ENCODE measurements at places on chromosomes 7 and 10. TPM values are rescaled to one million over a fixed set of nuclear protein-coding genes. Genes with fewer than 3 reads are reported as not detected.
A peak's percentile ranks its signal among the peaks of the same experiment; 100 is the strongest.

SLC13A1 gene
- not detected for total RNA-seq

NEUROG3 gene
- not detected for total RNA-seq

MBL2 gene
- total RNA-seq = not detected

DNA sequence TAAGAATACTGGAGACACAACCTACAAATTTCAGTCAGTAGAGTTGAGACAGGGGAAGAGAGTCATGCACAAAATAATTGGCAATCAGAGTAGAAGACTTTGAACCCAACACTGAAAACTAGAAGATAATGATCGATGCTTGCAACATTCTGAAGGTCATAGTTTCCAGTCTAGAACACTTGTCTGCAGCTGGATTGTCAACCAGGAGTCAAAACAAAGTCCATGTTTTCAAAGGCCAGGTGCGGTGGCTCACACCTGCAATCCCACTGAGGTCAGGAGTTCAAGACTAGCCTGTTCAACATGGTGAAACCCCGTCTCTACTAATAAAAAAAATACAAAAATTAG is 26.8 kb upstream of the SMURF1 start:
- no peak for DNase-seq
- no peak overlapping the region for H3K27ac ChIP-seq
- H3K36me3 ChIP-seq = no peaks in the 10 kb centered on the region
- no peak overlapping the region for H3K4me3 ChIP-seq
- no peaks in the 10 kb centered on the region for H3K4me1 ChIP-seq
- H3K27me3 ChIP-seq = no peaks in the 10 kb centered on the region

GRCh38 chr10:26052326-26052725 is 118.3 kb downstream of the MYO3A start:
- no peaks in the 10 kb centered on the region for H3K4me1 ChIP-seq
- no peak for DNase-seq
- H3K27ac ChIP-seq = no peak overlapping the region

- H3K27me3 ChIP-seq = no peaks in the 10 kb centered on the region
- peak overlapping the region; percentile 10 for H3K4me3 ChIP-seq
- no peaks in the 10 kb centered on the region for H3K36me3 ChIP-seq
- no peaks in the 10 kb centered on the region for H3K4me1 ChIP-seq
- no peak for DNase-seq
Observed at GRCh38 chr7:28903730-28904577, 54.2 kb downstream of the TRIL start.

GRCh38 chr7:156168434-156168833 is 356.2 kb upstream of the SHH start:
- H3K27me3 ChIP-seq = no peaks in the 10 kb centered on the region
- no peaks in the 10 kb centered on the region for H3K4me1 ChIP-seq
- H3K4me3 ChIP-seq = no peak overlapping the region
- no peak for DNase-seq

GRCh38 chr7:1287752-1288201 is 55.1 kb downstream of the UNCX start:
- no peaks in the 10 kb centered on the region for H3K36me3 ChIP-seq
- no peak overlapping the region for H3K4me3 ChIP-seq
- H3K27ac ChIP-seq = no peak overlapping the region

GRCh38 chr10:16520900-16521299 is 779 bp downstream of the C1QL3 start:
- H3K36me3 ChIP-seq = no peaks in the 10 kb centered on the region
- H3K27me3 ChIP-seq = peaks cover 4% of the 10 kb centered on the region
- peak overlapping the region; percentile 65 for H3K4me3 ChIP-seq

GRCh38 chr10:132910901-132911785 is 31.2 kb downstream of the CFAP46 start:
- no peak overlapping the region for H3K4me3 ChIP-seq
- peak; percentile 21 for DNase-seq
- H3K4me1 ChIP-seq = no peaks in the 10 kb centered on the region
- no peaks in the 10 kb centered on the region for H3K27me3 ChIP-seq
- no peak overlapping the region for H3K27ac ChIP-seq

DNA sequence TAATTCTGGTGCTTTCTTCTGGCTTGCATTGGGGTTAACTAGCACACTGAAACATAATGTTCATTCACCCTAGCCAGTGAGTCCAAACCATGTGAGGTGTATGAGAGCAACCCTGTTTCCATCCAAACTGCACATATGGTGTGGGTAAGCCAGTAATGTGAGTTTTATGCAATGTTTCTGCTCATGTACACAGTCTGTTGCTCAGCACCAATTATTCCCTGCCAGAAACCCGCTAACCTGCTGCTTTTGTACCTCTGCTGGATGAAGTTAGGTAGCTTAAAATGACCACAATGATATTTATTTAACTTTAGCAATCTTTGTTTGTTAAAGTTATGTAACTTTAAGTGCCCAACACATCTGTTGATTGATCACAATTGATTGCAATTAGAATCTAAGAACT is 93.7 kb upstream of the RPA3 start:
- H3K4me3 ChIP-seq = no peak overlapping the region
- no peak for DNase-seq
- H3K27me3 ChIP-seq = no peaks in the 10 kb centered on the region
- H3K36me3 ChIP-seq = no peaks in the 10 kb centered on the region
- no peaks in the 10 kb centered on the region for H3K4me1 ChIP-seq
- no peak overlapping the region for H3K27ac ChIP-seq

GRCh38 chr7:95303013-95303905 is 21.1 kb downstream of the PON1 start:
- no peak overlapping the region for H3K4me3 ChIP-seq
- H3K27ac ChIP-seq = no peak overlapping the region
- H3K4me1 ChIP-seq = no peaks in the 10 kb centered on the region
- DNase-seq = no peak
- H3K27me3 ChIP-seq = no peaks in the 10 kb centered on the region

- no peak overlapping the region for H3K4me3 ChIP-seq
- H3K4me1 ChIP-seq = no peaks in the 10 kb centered on the region
- no peak overlapping the region for H3K27ac ChIP-seq
- no peaks in the 10 kb centered on the region for H3K36me3 ChIP-seq
- no peak for DNase-seq
Observed at GRCh38 chr7:70544016-70544415, 587.9 kb upstream of the GALNT17 start.

GRCh38 chr7:100212631-100213286 is 7.0 kb upstream of the PVRIG start:
- no peak for DNase-seq
- H3K27me3 ChIP-seq = no peaks in the 10 kb centered on the region
- no peak overlapping the region for H3K4me3 ChIP-seq
- H3K4me1 ChIP-seq = no peaks in the 10 kb centered on the region
- no peaks in the 10 kb centered on the region for H3K36me3 ChIP-seq

GRCh38 chr10:80460399-80461207 is 6.5 kb downstream of the TSPAN14 start:
- no peak for DNase-seq
- peaks cover 25% of the 10 kb centered on the region for H3K4me1 ChIP-seq
- H3K36me3 ChIP-seq = no peaks in the 10 kb centered on the region
- H3K27ac ChIP-seq = peak overlapping the region; percentile 10
- no peaks in the 10 kb centered on the region for H3K27me3 ChIP-seq
- peak overlapping the region; percentile 15 for H3K4me3 ChIP-seq

GRCh38 chr7:134693256-134693655 is 46.6 kb downstream of the BPGM start:
- peak overlapping the region; percentile 95 for H3K27ac ChIP-seq
- H3K36me3 ChIP-seq = no peaks in the 10 kb centered on the region
- peaks cover 52% of the 10 kb centered on the region for H3K4me1 ChIP-seq
- H3K4me3 ChIP-seq = no peak overlapping the region
- no peaks in the 10 kb centered on the region for H3K27me3 ChIP-seq

GRCh38 chr7:70728872-70729552 is 402.9 kb upstream of the GALNT17 start:
- H3K36me3 ChIP-seq = no peaks in the 10 kb centered on the region
- peaks cover 2% of the 10 kb centered on the region for H3K4me1 ChIP-seq
- no peaks in the 10 kb centered on the region for H3K27me3 ChIP-seq
- DNase-seq = no peak
- H3K4me3 ChIP-seq = no peak overlapping the region

Data from ascending aorta (tissue), 2 donors.